ENCODE measurements at places on chromosomes 16 and 17.

- no peak for DNase-seq
These were observed 40.0 kb upstream of the ABCA10 start for GRCh38 chr17:69268543-69269014.

- DNase-seq = no peak
These were observed 25.9 kb downstream of the ABCC12 start for GRCh38 chr16:48129926-48130325.

GRCh38 chr17:27576477-27577083 lies 54.4 kb upstream of the LGALS9 start:
- no peak for DNase-seq

DNA sequence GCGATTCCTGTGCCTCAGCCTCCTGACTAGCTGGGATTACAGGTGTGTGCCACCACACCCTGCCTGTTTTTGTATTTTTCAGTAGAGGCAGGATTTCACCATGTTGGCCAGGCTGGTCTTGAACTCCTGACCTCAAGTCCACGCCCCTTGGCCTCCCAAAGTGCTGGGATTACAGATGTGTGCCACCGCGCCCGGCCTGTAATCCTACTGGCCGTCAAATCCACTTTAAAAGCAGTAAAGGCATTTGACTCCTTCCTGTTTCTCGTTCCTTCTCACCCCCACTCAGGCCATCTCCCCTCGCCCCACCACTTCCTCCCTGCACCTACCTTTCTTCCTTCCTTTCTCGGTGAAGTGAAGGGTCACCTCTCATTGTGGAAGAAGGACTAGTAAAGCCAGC lies 69.4 kb upstream of the CREBBP start:
- no peak for DNase-seq

- DNase-seq = no peak
These were observed 227.4 kb upstream of the GSE1 start for GRCh38 chr16:85385463-85386331.

DNA sequence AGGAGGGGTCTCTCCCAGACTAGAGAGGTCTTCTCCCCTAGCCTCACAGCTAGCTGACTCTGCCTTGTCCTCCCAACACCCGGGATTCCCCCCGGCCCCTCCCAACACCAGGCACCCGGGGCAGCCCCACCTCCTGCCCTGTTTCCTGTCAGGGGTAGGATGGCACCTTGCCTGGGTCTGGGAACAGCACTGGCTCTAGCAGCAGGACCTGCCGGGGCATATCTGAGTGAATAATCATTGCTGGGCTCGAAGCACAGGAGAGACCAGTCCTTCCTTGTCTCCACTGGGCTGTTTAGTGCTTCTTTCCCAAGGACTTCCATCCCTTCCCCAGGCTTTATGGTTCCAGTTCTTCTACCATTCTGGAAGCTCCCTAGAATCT lies 25.7 kb downstream of the MINK1 start:
- no peak for DNase-seq

DNA sequence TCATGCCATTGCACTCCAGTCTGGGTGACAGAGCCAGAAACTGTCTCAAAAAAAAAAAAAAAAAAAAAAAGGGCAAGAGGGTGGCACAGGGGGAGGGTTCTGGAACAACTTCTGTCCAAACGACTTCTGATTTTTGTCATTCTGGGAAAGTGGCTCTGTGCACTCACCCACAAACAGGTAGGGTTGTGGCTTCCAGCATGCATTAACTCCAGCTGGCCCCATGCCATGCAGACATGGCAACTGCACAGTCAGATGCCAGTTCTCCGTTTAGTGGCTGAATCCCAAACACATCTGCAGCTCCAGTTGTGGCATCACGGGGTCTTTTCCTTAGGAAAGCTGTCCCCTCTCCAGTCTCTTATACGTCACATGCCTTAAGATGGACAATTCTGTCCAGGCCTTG lies 30.3 kb downstream of the B4GALNT2 start:
- no peak for DNase-seq

DNA sequence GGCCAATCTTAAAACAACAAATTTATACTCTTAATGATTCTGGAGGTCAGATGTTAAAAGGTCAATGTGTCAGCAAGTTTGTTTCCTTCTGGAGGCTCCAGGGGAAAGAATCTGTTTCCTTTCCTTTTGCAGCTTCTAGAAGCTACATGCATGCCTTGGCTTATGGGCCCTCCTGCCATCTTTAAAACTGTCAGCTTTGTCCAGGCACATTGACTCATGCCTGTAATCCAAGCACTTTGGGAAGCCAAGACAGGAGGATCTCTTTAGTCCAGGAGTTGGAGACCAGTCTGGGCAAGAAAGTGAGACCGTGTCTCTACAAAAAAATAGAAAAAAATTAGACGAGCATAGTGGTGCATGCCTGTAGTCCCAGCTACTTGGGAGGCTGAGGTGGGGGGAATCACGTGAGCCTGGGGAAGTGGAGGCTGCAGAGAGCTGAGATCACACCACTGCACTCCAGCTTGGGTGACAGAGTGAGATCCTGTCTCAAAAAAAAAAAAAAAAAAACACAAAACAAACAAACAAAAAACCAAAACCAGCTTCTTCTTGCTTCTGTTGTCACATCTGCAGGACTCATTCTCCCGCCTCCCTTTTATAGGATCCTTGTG lies 58.3 kb downstream of the NOS2 start:
- no peak for DNase-seq

GRCh38 chr17:74442670-74443515 lies 11.0 kb downstream of the GPRC5C start:
- no peak for DNase-seq

All from stimulated activated CD4-positive, alpha-beta T cell treated with anti-CD3 and anti-CD28 coated beads, TNF-alpha, amount 100 ng/mL, for 1 hour (primary cell).